ENCODE measurements at places on chromosomes 6 and 20.

DNA sequence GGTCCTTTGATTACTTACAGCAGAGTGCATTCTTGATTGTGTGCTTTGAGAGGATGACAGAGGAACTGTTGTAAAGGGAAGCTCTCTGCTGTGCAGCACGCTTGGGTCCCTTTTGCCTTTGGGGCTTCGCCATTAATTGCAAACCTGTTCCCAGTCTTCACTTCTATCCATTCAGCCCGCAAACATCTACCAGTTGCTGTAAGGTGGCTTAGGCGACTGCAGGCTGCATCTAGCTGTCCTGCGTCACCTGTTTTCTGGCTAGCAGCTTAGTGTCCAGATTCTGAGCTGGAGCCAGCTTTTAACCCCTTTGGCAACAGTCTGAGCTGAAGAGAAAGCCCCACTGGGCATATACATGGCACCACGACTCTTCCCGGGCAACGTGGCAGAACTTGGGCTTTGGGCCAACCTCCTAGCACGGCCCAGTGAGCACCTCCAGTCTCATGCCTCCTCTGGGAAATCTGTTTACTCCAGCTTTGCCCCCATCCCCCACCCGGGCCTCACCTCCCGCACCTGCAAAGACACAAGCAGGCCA lies 2.5 kb upstream of the FASTKD5 start:
- no peak for DNase-seq

GRCh38 chr6:130776287-130776925 lies 50.8 kb upstream of the SMLR1 start:
- no peak for DNase-seq

- DNase-seq, result no peak
These were observed 204.3 kb upstream of the PRSS16 start for GRCh38 chr6:27043244-27043643.

DNA sequence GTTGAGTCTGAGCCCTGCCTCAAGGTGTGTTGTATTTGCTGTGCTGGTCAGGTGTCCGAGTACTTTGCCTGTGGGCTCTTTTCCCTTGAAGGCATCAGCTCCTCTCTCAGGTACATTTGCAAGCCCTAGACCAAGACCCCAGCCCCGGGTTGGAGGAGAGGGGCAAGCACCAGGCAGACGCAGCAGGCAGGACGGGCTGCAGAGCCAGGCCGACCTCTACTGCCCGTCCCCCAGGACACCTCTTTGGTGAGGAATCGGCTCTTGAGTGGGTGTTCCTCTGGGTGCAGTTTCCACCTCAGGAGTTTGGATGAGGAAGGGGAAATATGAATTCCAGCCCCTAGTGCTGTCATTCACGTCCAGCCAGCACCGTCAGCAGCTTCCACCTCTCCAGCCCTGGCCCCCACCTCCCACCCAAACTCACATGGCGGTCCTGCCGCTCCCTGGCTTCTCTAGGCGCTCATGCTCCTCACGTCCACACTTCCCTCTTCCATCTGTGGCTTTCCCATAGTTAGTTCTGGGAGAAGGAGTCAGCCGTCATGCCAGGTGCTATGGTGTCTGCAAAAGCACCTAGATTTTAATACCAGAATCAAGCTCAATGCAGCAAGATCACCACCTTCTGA lies 183.9 kb downstream of the DLL1 start:
- no peak for DNase-seq

DNA sequence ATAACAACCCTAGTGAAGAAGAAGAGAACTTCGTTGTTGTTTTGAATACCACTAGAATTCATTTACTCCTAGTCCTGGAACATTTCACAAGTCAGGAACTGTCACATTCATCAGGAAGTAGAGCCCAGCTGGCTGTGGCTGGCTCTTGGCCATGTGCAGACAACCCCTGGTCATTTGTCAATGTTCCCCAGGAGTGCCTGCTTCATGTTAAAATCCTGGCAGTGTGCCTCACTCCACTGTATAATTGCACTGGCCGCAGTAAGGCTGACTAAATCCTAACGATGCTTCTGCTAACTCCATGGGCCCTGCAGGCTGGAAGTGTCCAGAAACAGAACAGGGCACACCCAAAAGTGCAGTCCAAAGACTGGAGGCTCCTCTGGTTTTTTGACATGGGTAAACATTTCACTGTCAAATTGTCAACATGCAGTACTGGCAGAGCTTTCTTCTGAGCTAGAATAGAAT lies 41.5 kb upstream of the ADGRF1 start:
- DNase-seq, result no peak

GRCh38 chr6:170291271-170292110 lies 613 bp upstream of the DLL1 start:
- no peak for DNase-seq

GRCh38 chr6:617456-618100 lies 39.3 kb downstream of the HUS1B start:
- DNase-seq, result no peak

Measured in cortex of kidney (tissue), 1 donor.